ENCODE measurements at places on chromosomes 3 and 15.

GRCh38 chr3:45198264-45199260 lies 27.5 kb downstream of the TMEM158 start:
- DNase-seq: no peak

DNA sequence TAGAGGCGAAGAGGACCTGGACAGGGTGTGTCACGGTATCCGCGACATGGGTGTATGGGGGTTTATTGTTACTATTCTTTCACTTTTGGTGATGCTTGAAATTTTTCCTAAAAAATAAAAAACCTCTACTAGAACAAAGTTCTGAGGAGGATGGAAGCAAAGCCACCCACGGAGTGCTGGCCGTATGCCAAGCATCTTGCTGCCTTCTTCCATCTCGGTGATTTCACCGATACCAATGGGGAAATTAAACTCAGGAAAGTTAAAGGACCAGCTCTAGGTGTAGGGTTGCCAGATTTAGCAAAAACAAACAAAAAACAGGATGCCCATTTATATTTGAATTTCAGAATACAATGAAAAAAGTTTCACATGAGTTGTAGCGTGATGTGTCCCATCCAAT lies 33.9 kb downstream of the SMAD6 start:
- no peak for DNase-seq

- no peak for DNase-seq
Observed at GRCh38 chr15:62868507-62868906, 174.0 kb upstream of the TPM1 start.

GRCh38 chr15:57421551-57421950 lies 45.2 kb downstream of the CGNL1 start:
- DNase-seq: no peak

GRCh38 chr3:28768439-28768838 lies 419.8 kb upstream of the AZI2 start:
- DNase-seq: no peak

DNA sequence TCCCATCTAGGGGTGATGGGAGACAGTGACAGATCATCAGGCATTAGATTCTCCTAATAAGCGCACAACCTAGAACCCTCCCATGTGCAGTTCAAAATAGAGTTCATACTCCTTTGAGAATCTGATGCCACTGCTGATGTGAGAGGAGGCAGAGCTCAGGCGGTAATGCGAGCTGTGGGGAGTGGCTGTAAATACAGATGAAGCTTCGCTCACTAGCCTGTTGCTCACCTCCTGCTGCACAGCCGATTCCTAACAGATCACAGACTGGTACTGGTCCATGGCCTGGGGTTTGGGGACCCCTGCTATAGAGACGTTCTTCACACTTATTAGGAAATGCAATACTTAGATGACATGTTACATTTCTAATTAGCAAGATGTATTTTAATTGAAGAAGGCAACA lies 154.4 kb downstream of the CBLB start:
- no peak for DNase-seq

DNA sequence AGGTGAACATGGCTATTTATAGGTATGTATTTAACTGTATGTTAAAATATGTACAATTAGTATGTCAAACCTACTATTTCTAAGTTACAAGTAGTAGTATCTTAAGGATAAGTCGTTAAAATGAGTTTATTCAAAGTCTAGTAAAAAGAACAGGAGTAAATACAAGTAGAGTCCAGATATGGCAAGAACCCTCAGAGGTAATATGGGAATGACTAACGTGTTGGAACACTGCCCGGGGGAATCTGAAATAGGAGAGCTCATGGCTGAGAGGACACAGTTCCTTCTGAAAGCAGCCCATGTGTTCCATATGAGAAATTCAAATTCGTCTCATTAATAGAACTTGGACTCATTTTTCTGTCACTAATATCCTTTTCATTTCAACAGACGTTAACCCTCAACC lies 158.8 kb downstream of the CLSTN2 start:
- DNase-seq: no peak

GRCh38 chr3:37863949-37864822 lies 2.5 kb downstream of the CTDSPL start:
- DNase-seq: no peak

GRCh38 chr3:37956723-37957538 lies 33.7 kb upstream of the VILL start:
- no peak for DNase-seq
